ENCODE measurements at places on chromosomes 11 and 22.

DNA sequence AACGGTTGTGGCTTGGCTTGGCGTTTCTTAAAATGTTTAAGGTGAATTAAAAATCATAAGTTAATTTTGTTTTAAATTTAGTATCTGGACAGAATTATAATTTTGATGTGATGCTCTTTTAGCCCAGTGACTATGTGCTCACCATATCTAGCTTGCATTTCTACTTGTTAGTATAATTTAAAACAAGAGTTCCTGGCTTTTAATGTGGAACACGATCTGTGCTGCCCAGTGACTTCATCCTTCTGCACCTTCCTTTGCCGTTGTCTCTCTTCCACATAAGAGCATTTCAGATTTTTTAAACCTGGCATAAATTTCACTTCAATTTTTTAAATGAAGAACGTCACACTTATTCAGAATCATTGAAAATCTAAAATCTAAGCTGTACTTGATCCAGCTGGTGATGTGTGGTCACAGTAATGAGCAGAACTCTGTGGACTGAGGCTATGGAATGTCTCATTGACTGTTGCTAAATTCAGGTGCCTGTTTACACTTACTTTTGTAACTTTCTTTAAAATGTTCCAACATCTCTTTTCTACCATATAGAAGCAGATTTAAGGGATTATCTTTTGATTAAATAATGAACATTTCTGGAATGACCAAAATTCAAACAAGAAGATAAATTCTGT is 75.4 kb upstream of the ADSL start:
- no peak for DNase-seq
- H3K4me1 ChIP-seq = peaks cover 16% of the 10 kb centered on the region
- no peak overlapping the region for H3K4me3 ChIP-seq
- no peaks in the 10 kb centered on the region for H3K27me3 ChIP-seq

- no peak for DNase-seq
- no peaks in the 10 kb centered on the region for H3K27me3 ChIP-seq
- no peak overlapping the region for H3K4me3 ChIP-seq
- H3K27ac ChIP-seq = no peak overlapping the region
Measured at GRCh38 chr11:44822369-44822768, 95.6 kb downstream of the TSPAN18 start.

DNA sequence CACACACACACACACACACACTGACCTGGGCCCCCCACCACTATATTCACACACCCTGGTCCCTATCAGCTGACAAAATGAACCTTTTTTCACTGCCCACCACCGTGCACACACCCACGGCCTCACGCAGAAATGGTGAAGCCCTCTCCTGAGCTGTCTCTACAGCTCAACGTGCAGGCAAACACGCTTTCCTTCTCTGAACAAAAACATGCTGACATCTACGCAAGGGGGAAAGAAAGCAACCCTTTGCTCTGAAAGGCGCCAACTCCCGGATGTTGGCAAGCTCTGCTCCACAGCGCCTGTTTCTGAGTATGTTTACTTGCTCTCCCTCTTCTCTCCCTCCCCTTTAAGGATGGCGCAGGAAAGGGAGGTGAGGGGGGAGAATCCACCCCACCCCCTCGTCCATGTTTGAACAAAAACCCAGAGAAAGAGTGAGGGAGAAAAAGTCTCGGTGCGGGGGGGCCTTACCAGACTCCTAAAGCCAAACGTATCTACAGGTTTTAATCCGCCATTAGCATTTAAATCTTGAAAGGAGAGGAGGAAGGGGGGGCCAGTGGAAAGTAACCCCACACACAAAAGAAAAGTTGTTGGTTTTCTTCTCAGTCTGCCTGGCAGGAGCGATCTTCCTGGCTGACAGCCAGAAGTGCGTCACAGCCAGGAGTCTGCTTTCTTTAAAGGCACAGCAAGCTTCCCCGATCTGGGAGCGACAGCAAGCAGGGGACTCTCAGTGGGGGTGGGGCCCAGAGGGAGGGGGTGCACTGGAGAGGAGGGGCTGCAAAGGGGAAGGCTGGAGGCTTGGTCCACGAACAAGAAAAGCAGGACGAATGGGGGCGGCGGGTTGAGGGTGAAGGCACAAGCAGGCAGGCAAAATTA is 39.6 kb downstream of the NUMA1 start:
- H3K4me3 ChIP-seq = peak overlapping the region; percentile 57
- peak; percentile 94 for DNase-seq
- peaks cover 41% of the 10 kb centered on the region for H3K4me1 ChIP-seq
- H3K27me3 ChIP-seq = no peaks in the 10 kb centered on the region
- peaks cover 3% of the 10 kb centered on the region for H3K36me3 ChIP-seq

DNA sequence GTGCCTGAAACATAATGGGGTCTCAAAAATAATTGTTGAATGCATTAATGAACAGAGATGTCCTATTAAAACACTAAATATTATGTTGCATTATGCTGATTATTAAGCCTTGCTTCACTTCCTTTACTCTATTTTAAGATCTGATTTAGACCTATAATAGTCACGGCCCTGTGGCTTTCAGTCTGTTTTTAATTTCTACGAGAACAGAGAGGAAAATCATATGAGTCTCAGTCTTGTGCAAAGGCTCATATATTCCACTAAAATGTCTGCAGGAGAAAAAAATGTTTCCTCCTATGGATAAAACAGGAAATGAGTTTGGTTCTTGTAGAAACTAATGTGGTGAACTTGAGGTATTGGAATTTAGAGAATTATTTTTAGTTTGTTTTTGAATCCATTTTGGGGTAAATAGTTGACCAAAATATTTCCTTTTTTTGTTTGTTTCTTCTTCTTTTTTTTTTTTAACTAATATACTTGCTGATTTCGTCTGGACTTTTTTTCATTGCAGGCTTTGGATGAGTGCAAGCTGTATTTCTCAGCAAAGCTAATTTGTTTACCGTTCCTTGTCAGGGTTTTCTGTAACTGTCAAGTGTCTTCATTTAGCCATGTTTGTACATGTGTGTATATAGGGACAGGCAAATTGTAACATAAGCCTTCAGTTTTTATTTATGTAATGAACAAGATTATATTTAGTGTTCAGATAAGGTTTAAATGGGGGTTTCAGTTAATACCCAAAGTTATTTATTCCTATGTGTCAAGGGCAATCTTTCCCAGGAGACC is 139.1 kb upstream of the DDI1 start:
- H3K27ac ChIP-seq = no peak overlapping the region
- no peak overlapping the region for H3K4me3 ChIP-seq
- no peaks in the 10 kb centered on the region for H3K4me1 ChIP-seq
